Occipital lobe (tissue), 3 donors: ENCODE measurements at places on chromosomes 5 and 9.

DNA sequence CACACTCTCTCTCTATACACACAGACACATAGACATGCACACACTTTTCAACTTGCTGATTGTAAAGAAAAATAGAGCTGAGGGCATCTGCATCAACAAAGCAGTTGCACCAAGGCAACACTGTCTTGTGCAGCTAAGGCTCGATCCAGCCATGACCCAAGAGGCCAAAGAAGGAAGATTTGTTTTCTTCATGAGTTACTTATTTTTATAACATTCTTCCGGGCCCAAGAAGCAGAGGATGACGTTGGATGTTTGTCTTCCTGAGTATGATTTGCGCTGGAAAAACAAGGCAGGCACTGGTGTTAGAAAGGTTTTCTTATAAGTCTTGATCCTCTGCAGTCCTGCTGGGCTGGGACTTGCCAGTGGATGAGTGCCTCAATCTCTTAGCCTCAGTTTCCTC, 344.1 kb downstream of the ADAMTS6 start:
- no peak for DNase-seq

DNA sequence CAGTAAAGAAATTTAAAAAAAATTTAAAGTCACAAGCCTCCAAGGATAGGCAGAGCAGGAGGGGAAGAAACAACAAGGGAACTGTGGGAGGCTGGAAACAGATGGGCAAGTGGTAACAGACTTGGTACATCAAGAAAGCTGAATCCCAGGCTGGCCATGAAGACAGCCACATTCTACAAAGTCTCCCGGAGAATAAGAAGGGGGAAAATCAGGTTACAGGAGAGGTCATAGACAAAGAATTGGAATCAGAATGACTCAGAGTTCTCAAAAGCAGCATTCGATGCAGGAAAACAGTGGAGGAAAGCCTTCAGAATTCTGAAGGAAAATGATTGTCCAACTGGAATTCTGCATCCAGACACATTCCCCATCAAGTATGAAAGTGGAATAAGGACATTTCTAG, 129.7 kb downstream of the ADAMTS2 start:
- DNase-seq, result no peak

DNA sequence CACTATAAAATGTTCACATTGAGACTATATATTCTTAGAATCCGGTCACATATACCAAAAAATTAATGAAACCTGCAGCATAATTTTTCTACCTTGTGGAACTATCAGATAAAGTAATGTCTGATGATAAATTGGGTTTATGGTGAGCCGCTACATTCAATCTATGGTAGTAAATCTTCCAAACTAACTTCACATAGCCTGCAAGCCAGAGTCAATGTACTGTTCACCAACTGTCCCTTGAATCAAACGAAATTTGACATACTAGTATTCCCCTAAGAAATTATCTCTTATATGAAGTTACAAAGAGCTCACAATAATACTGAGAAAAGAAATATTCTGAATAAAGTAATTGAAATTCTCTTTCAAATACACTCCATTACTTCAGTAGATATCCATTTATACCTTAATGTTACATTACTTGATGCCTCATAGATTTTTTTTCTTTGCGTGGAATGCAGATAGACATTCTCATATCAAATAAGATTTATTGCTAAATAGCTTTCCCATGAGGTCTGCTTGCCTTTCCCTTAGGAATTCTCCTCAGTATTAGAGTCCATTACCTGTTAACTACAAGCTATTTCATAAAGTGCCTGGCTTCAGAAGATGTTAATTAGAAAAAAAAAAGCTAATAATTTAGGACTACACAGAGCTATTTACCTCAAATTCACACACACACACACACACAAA, 169.5 kb downstream of the PTPRD start:
- no peak for DNase-seq

- DNase-seq, result no peak
Measured at GRCh38 chr5:8234179-8234770, 365.3 kb downstream of the MTRR start.

DNA sequence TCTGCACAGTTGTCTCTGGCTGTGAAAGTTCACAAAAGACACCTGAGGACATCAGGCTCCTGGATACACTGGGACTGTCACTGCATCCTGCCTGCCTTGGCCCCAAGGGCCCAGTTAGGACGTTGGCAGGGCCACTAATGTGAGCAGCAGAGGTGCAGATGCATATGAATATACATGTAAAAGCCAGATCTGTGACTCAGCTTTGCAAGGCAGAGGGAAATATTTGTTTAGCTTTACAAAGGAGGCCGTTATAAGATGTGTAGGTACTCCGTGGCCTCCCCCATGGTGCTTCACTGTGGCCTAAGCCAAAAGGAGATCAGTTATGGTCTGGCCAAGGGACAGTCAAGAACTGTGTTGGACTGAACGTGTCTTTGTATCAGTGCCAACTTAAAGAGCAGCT, 4.1 kb upstream of the C1QTNF3 start:
- no peak for DNase-seq

- no peak for DNase-seq
Measured at GRCh38 chr5:113050721-113051382, 74.3 kb downstream of the DCP2 start.

DNA sequence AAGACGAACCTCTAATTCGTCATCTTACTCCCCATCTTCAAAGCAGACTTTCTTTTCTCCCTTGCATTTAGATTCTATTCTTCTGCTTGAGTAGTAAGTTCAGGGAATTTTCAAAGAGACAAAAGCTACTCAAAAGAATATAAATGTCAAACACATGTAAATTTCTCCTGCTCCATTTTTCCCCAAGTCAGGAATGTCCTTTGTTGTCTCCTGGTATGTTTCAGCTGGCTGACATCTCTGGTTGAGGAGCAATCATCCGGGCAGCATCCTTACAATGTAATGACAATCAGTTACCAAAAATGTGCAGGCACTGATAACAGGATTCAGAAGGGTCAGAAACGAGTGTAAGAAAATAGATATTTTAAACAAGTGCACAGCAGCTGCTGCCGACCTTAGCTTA, 47.6 kb upstream of the PPP1R2B start:
- no peak for DNase-seq

DNA sequence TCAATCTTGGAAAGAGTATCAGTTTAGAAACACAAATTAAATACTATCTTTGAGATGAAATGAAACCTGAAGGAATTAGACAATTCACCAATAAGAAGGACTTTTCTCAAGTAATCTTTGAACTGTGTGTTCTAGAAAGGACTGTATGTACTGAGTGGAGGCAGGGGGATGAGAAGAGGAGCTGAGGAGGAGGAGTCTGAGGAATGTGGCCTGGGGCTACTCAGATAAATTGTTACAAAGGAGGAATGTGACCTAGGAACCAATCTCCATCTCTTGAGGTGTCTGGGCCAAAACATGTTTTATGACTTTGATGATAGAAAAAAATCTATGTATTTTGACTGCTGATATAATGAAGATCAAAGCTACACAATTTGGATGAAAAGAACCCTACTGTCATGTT, 124.3 kb upstream of the ANKRD55 start:
- no peak for DNase-seq

DNA sequence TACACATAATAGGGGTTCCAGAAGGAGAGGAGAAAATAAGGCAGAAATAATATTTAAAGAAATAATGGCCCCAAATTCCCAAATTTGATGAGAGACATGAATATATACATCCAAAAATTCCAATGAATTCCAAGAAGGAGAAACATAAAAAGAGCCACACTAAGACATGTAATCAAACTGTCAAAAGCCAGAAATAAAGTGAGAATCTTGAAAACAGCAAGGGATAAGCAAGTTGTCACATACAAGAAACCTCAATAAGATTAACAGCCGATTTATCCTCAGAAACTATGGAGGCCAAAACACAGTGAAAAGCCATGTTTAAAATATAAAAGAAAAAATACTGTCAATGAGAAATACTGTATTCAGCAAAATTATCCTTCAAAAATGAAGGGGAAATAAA, 14.5 kb downstream of the CATSPER3 start:
- DNase-seq, result no peak

GRCh38 chr5:170697031-170697430, 86.5 kb upstream of the GABRP start:
- DNase-seq, result no peak

DNA sequence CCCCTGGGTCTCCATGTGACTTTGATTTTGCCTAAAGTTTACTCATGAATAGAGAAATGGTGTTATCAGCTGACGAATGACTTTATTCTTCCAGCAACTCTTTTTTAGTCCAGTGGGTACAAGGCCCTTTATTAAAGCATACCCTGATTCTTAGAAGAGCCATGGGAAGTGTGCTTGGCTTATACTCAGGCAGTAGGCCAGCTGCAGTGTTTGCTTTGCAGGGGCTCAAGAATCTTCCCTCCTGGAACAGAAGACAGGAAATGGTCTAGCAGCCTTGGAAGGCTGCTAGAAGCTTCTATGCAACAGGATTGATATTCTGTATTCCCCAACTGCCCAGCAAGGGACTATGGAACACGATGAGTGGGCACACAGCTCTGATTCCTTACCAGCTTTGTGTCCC, 73.4 kb upstream of the PLPP6 start:
- DNase-seq, result no peak

GRCh38 chr5:171945066-171945465, 61.4 kb downstream of the FBXW11 start:
- no peak for DNase-seq

- no peak for DNase-seq
Measured at GRCh38 chr5:150342583-150342982, 14.9 kb upstream of the TCOF1 start.

DNA sequence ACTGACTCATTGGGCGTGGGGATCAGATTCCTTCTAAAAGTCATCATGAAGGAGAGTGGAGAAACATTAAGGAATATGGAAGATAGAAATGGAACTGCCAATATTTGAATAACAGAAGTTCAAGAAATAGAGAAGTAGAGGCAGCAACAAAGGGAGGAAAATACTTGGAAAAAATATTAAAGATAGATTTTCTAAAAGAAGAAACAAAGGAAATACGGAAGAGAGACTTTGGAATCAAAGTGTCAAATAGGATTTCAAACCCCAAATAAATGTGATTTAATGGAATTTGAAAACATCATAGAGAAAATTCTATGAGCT, 605.1 kb upstream of the KLF4 start:
- DNase-seq, result no peak

- no peak for DNase-seq
Measured at GRCh38 chr5:1103505-1104326, 8.1 kb downstream of the SLC12A7 start.

GRCh38 chr9:130421802-130422276, 22.9 kb upstream of the ASS1 start:
- DNase-seq, result peak; percentile 28

DNA sequence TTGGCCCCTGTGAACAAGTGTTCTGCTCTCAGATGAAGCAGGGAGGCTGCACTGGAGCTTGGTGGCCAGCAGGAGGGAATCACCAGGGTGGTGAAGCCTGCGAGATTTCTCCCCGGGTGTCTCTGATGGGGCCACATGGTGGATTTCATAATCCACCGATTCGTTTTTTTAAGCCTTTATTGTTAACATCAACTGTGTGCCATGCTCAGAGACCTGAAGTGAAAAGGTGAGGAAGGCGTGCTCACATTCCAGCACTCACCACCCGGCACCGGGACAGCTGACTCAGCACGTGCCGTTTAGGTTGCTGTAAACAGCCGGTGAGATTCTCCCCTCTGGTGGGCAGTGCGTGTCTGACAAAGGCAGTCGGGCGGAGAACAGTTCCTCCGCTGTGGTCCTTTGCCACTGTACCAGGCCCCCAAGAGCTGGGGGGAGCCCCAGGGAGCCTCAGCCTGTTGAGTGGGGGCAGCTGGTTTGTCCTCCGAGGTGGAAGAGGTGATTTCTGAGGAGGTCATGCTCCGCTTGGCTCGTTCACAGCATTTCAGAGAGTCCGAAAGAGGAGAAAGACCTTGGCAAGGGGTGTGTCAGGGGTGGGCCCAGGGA, 12.7 kb upstream of the AHRR start:
- no peak for DNase-seq

- DNase-seq, result no peak
Measured at GRCh38 chr5:75274486-75274885, 37.8 kb upstream of the ANKRD31 start.

- DNase-seq, result no peak
Measured at GRCh38 chr5:57784121-57784520, 301.5 kb upstream of the ACTBL2 start.

DNA sequence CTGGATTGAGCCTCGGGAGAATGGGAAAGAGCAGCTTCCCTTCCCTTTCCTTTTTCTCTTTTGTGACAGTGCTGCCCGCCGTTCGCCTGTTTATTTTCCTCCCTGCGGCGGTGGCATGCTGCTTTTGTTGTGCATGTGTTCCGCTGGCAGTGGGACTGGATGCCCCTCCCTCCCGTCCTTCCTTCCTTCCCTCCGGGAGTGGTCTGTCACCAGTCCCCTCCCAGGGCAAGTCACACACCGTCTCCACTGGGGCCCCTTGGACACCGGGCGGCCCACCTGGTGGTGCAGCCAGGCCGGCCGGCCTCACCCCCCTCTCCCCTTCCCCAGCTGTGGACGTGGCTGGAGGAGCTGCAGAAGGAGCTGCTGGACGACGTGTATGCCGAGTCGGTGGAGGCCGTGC, 214.7 kb downstream of the TRIO start:
- no peak for DNase-seq

DNA sequence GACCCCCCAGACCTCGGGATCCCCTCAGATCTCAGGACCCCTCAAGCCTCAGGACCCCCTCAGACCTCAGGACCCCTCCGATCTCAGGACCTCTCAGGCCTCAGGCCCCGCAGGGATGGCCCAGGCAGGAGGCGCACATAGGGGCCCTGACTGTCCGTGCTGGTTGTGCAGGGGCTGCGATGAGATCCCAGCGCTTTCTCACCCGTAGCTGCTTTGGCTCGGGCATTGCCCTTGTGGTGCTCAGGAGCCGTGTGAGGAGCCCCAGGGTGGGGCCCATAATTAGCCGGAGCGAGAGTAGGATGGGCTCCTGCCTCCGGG, 680 bp upstream of the LPCAT1 start:
- no peak for DNase-seq

GRCh38 chr9:35649431-35650340, 1.0 kb downstream of the SIT1 start:
- DNase-seq, result no peak

GRCh38 chr5:116361171-116361967, 213.3 kb downstream of the SEMA6A start:
- peak; percentile 61 for DNase-seq

GRCh38 chr5:113140837-113141671, 164.5 kb downstream of the DCP2 start:
- DNase-seq, result no peak

DNA sequence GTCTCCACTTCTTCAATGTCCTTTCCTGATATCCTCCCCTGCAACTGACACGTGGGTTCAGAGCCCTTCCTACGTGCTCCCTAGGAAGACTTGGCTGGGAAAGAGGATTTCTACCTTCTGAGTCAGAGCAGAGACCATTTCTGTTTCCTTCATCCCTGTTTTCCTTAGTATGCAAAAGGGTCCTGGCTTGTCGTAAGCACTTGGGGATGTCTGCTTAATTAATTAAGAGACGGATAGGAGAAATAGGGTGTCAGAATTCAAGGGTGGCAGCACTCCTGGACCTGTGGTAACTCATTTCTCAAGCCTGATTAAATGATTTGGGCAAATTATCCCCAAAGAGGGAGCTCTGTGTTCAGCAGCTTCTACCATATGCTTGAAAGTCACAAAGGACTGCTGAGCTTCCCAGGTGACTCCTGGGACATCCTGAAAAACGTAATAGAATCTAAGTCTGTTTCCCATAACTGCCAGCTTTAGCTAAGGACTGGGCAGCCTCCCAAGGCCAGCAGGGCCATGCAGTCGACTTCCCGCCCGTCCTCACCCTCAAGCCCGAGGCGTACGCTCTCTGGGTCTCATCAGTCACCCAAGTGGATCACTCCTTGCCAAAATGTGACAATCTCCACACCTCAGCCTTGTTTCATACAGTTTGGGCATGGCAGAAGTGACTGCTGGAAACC, 20.5 kb downstream of the ABCA1 start:
- DNase-seq, result no peak

- no peak for DNase-seq
Measured at GRCh38 chr5:83764101-83764500, 43.4 kb upstream of the HAPLN1 start.
